ENCODE measurements at places on chromosomes 4 and X.

- DNase-seq = no peak
These were observed 194.0 kb downstream of the PDGFRA start for GRCh38 chr4:54423066-54423465.

DNA sequence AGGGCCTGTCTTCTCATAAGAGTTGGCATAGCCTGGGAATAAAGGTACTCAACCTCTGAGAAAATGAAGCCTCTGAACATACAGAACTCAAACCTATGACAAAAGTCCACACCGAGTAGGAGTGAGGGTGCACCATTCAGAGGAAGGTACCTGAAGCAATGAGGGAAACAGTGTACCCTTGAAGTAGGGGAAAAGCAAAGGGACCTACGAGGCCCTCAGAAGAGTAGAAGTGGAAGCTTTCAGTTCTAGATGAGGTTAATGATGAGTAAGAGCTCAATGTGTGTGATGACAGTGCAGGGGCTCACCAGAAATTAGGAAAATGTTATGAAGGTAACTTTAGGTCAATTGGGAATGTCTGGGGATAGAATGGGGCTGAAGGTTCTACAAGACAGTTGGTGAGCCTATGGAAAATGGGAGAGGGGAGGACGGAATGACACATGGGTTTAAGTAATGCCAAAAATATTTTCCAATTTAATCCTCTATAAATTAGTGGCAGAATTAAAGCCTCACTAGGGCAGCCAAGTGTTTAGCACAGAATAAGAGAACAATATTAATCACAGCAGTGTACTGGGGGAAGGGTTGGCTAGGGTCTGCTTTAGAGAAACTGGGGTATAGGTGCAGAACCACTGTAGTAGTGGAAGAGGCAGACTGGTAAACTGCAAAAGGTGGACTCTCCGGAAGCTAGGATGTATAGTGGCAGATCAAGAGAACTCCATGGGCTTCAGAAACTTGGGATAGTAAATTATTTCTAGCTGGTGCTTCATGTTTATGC lies 39.8 kb downstream of the RAB33A start:
- DNase-seq = no peak

DNA sequence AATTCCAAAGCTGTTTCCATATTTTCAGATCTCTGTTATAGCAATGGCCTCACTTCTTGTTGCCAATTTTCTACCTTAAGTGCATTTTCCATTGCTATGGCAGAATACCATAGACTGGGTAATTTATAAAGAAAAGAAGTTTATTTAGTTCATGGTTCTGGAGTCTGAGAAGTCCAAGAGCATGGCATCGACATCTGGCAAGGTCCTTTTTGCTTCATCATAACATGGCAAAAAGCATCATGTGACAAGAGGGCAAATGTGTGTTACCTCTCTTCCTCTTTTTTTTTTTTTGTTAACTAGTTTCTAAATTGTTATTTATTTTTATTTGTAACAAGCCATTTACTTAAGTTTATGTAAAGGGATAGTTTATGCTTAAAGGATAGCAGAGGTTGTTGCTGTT lies 45.2 kb upstream of the SYTL5 start:
- no peak for DNase-seq

GRCh38 chrX:8743126-8743732 lies 11.3 kb upstream of the ANOS1 start:
- DNase-seq = no peak

DNA sequence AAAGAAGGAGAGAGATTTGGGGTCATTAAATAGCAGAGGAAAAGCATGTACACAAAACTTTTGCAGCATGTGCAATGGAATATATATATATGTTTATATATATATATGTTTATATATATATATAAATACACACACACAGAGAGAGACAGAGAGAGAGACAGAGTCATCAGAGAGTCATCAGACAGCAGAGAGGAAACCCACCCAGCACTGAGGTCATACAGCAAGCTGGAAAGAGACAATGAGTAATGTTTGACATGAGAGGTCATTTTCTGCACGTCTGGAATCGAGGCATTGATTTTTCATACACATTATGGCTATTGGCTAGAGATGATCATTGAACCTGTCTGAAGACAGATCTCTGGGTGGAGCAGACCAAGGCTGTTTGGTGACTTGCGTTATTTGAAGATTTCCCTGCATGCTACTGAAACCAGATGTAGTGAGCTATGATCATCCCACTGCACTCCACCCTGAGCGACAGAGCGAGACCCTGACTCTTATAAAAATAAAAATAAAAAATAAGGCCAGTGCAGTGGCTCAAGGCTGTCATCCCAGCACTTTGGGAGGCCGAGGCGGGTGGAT lies 48.8 kb upstream of the SHOX start:
- DNase-seq = no peak

- DNase-seq = no peak
These were observed 7.5 kb upstream of the KLHL5 start for GRCh38 chr4:39054497-39054896.

GRCh38 chr4:56317749-56318148 lies 69.5 kb downstream of the AASDH start:
- DNase-seq = no peak

GRCh38 chr4:79652232-79652631 lies 244.2 kb upstream of the GK2 start:
- DNase-seq = peak; percentile 50

- DNase-seq = no peak
These were observed 43.1 kb upstream of the BCOR start for GRCh38 chrX:40140706-40141499.

GRCh38 chr4:108561116-108561515 lies 59.3 kb upstream of the RPL34 start:
- no peak for DNase-seq

DNA sequence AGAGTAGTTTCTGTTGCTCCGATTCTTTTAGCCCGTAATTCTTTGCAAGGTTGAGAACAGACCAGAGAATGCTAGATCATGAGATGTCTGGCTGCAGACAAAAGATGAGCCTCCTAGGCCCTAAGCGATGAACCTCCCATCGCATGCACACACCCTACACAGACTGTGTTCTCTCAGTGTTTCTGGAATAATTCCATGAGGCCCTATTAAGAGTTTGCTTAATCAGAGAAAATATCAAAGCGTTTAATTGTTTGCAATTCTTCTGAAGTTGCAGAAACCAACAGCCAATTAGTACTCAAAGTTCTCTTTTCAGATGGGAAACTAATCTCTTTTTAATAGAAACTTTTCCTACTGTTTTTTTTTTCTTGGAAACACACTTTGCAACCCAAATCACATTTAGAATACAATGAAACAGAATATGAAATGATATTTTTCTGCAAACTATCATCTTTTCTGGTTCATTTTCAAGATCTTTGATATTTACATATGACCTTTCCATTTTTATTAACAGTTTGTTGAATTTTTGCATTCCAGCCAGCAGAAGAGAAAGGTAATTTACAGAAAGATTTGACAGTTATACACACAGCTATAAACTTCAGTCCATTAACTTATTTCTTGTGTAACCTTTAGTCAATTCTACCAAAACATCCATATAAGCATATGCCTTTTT lies 1525.6 kb downstream of the ARAP2 start:
- DNase-seq = no peak

- DNase-seq = peak; percentile 52
These were observed 13.8 kb downstream of the CMC4 start for GRCh38 chrX:155056877-155057792.

DNA sequence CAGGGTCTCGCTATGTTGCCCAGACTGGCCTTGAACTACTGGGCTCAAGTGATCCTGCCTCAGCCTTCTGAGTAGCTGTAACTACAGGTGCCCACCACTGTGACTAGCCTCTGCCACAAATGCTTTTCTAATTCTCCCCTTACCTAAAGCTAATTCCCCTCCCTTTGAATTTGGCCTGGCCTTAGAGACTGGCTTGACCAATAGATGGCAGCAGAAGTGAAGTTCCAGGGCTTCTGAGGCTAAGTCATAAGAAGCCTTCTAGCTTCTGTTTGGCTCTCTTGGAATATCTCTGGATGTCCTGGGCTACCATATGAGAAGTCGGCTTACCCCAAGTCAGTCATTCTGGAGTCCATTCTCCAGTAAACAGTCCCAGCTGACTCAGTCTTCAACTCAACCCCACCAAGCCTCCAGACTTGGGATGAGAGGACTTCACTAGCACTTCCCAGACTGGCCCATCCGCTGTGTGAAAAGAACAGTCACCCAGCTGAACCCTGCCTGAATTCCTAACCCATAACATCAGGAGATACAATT lies 61.0 kb downstream of the HPRT1 start:
- DNase-seq = no peak

DNA sequence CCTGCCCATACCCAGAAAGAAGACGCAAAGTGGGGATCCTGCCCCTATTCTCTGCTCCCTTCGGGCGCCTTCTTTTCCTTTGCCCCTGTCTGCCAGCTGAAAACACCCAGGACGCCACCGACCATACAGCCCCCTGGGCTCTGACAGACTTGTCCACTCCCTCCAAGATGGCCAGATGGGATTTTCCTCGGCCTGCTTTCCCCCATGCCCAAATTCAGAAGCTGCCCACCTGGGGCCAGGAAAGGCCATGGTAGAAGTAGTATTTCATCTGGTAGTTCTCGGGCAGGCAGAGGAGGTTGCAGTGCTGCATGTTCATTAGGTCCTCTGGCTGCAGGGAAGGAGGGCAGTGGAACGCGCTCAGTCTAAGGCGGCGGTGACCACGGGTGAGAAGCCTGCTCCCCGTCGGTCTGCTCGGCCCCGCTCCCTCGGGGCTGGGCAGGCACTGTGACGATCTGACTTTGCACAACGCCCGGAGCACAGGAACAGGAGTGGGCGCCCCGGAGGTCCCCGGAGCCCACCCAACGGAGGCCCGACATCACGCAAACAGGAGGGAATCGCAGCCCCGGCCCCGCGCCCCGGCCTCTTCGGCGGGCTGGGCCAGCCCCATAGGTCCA lies 582 bp downstream of the NAA10 start:
- no peak for DNase-seq

GRCh38 chrX:31603411-31604120 lies 531.7 kb upstream of the FTHL17 start:
- no peak for DNase-seq

DNA sequence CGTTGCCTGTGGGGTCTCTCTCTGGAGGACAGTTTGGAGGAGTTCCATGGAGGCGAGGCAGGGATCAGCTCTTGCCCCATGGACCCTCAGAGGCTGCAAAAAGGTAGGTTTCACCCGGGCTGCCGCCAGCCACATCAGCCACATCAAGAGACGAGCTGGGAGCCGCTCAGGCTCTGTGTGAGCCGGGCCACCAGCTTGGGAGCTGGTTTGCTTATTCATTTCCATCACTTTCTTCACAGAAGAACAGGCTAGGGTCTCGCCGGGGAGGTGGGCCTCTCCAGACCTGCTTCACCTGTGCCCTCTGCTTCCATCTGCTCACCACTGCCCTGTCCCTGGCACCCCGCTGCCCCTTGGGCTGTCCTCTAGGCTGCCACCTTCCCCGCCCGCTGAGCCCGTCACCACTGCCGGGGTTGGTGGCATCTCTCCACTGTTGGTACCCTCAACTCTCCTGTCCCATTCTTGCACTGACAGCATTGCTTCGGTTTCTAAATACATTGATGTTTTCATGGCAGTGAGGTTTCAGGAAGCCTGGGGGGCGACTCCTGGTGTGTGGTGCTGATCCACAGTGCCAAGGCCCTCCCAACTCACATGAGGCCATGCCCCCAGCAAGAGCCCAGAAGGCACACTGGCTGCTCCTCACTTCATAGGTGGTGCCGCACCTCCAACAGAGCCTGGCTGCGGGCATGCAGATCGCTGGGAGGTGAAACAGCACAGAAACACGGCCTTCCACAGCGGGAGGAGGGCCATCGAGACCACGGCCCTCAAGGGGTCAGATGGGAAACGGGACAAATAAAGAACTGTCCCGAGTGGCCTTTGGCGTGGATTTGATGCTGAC lies 4.5 kb upstream of the TREX2 start:
- no peak for DNase-seq

DNA sequence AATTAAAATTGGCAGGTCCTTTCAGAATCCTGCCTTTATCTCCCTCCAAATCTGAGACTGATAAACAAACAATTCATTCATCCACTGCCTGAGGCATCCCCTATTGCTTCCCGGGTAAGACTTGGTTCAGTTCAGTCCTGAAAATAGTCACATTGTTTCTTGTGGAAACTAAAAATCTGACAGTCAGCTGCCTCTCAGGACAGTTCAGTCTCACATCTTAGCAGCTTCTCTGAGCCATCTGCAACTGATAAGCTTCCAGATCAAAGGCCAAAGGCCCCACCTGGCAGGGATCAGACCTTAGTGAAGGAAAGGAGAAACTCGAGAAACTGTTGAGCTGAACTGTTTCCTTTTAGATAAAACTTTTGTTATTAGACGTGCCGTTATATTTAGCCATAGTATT lies 264.5 kb downstream of the IL15 start:
- no peak for DNase-seq

- DNase-seq = no peak
These were observed 2.4 kb downstream of the KLHL2 start for GRCh38 chr4:165209796-165210195.

- peak; percentile 66 for DNase-seq
These were observed 30.8 kb downstream of the GPM6B start for GRCh38 chrX:13786048-13786447.

GRCh38 chr4:165873298-165874071 lies 448 bp downstream of the TLL1 start:
- peak; percentile 36 for DNase-seq

DNA sequence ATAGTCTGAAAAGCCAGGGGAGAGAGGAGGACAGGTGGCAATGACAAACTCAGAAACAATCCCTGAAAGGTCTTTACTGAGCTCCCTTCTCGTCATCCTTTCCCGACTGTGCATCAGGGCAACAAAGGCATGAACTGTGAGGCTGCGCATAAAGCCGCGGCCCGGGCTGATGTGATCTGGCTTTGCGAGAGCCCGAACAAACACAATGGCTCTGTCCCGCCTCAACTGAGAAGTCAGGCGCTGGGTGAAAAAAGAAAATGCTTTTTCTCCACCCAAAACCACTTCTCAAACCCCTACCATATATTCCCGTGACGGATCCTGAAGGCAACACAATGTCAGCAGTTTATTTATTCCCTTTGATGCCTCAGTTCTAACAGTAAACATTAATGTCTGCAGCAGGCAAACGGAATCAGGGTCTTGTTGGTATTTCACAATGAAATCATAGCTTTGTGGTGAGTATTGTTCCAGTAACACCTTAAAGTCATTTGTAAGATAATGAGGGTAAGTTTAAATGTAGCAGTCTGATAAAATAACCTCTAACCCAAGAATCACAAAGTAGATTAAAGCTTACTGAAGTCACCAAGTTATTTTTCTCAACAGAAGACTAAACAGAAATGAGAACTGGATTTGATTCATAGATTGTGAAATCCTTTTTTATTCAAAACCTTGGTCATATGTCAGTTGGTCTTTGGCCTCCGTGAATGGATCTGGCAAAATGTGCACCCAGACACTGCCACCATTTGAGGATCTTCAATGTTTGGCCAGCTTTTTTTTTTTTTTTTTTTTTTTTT lies 67.4 kb downstream of the APBB2 start:
- no peak for DNase-seq

DNA sequence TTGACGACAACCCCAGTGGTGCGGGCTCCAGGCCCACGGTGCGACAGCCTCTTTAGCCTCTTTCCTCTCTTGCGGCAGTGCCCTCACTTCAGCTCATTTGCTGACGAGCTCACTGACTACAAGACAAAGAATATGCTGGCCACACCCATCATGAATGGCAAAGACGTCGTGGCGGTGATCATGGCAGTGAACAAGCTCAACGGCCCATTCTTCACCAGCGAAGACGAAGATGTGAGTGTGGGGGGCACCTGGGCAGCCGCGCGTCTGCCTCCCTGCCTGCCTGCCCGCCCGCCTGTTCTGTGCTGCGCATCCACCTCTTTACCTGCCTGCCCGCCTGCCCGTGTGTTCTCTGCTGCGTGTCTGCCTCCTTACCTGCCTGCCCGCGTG lies 9.2 kb downstream of the PDE6B start:
- DNase-seq = no peak

GRCh38 chrX:56802921-56803849 lies 74.1 kb downstream of the NBDY start:
- peak; percentile 31 for DNase-seq

- DNase-seq = no peak
These were observed 226.3 kb downstream of the RCHY1 start for GRCh38 chr4:75287738-75288517.

Measured in NCI-H748 treated with DMSO at 0.1 percent for 48 hours (cell line).